ENCODE measurements at places on chromosomes 7 and 10.

- DNase-seq: no peak
Observed at GRCh38 chr7:103656221-103656620, 210.2 kb upstream of the SLC26A5 start.

DNA sequence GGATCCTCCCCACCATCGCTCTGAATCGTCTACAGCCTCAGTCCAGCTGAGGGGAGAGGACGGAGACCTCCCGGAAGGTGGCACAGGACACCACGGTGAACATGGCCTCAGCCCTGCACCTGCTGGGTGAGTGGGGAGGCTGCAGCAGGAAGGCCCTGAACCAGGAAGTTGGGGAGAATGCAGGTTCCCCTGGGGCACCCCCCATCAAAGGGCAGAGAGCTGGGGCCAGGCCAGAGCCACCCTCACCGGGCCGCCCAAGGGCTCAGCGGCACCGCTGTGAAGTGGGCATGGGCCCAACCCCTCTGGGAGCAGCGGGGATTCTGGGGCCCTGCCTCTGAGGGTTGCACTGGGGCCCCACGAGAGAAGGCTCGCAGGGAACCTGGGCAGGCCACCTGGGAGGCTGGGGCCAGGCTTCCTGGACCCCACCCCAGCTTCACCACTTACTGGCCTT, 98.7 kb downstream of the MICALL2 start:
- DNase-seq: peak; percentile 49

DNA sequence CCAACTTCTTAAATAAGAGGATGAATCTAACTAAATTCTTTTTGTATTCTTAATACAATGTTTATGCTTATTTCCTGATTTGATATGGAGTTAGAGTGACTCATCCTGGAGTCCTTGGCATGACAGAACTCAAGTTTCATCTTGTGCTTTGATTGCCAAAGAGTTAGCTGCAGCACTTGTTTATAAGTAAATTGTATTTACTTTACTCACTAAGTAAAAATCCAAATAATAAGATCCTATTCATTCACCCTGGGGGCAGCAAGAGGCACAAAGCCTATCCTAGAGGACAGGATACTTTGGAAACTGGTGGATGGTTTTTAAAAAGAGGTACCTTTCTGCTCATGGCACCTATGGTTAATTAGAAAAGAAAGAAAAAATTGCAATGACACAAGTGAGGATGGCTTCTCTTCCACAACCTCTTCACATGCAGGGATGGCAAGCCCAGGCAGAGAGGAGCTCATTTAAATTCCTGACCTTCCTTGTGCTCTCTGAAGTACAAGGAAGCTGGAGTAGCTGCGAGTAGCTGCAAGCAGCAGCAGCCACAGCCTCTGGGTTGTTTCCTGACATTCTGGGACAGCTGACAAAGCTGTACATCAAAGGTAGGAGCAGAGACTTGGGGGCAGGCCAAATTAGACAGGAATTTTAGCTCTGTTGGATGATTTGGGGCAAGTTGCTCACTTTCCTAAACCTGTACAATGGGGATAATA, 28.5 kb upstream of the CROT start:
- DNase-seq: no peak

GRCh38 chr10:77188000-77188395, 449.6 kb downstream of the KCNMA1 start:
- DNase-seq: no peak

DNA sequence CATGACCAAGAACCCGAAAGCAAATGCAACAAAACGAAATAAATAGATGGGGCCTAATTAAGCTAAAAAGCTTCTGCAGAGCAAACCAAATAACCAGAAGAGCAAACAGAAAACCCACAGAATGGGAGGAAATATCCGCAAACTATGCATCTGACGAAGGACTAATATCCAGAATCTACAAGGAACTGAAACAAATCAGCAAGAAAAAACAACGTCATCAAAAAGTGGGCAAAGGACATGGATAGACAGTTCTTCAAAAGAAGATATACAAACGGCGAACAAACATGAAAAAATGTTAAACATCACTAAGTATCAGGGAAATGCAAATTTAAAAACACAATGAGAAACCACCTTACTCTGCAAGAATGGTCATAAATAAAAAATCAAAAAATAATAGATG, 35.3 kb upstream of the CACUL1 start:
- no peak for DNase-seq

- no peak for DNase-seq
Observed at GRCh38 chr7:35035511-35035961, 1.7 kb downstream of the DPY19L1 start.

GRCh38 chr10:123648595-123648994, 17.6 kb upstream of the GPR26 start:
- DNase-seq: no peak

- DNase-seq: no peak
Observed at GRCh38 chr7:46784732-46785131, 797.2 kb downstream of the TNS3 start.

GRCh38 chr10:44988957-44989585, 10.5 kb upstream of the DEPP1 start:
- DNase-seq: peak; percentile 71

DNA sequence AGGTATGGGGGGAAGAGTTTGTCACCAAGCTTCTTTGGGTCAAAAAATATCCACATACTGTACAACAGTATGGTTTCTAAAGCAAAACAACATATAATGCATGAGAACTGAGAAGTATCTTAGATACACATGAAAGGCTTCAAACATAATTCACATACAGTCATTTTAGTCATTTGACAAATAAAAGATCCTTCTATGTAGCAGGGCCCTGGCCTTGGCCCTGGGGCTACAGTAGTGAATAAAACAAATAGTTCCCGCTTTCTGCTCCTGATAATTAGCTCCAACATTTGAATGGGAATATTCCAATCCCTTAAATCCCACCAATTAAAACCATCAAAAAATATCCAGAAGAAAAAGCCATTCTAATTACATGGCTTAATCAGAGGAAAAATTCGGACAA, 51.3 kb downstream of the MALSU1 start:
- DNase-seq: no peak

DNA sequence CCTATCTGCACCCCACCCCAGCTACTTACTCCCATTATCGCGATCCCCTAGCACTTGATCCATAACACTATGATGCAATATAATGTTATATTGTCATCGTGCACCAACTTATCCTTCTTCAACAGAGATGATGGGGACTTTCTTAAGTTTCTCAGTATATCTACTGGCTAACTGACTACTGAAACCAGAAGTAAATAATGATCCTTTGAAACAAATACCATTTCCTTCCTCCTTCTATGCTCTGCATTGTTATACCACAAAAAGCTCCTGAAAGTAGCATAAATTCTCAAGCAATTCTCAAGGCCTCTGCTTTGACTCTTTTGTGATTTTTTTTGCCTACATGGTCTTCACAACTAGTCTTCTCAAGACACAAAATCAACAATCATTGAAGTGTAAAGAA, 68.9 kb downstream of the HTR7 start:
- DNase-seq: no peak

- DNase-seq: no peak
Observed at GRCh38 chr7:17640730-17641377, 299.4 kb downstream of the SNX13 start.

- DNase-seq: no peak
Observed at GRCh38 chr10:119042169-119042568, 12.7 kb downstream of the NANOS1 start.

All from pancreas (tissue), 10 donors.